ENCODE measurements at places on chromosomes 6 and 20.

DNA sequence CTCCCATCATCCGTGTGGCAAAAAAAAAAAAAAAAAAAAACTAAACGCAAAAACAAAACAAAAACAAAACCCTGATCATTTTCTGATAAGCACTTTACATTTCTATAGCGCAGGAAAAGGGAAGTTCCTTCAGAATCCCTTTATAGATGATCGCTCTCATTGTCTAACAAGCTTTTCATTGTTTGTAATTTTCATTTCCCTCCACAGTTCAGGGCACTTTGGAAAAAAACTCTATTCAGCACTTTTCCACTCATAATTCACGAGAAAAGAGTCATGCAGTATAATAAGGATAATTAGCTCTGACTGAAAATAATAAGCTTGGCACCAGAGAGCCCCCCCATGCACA lies 89.4 kb upstream of the ATXN1 start:
- no peak for DNase-seq

DNA sequence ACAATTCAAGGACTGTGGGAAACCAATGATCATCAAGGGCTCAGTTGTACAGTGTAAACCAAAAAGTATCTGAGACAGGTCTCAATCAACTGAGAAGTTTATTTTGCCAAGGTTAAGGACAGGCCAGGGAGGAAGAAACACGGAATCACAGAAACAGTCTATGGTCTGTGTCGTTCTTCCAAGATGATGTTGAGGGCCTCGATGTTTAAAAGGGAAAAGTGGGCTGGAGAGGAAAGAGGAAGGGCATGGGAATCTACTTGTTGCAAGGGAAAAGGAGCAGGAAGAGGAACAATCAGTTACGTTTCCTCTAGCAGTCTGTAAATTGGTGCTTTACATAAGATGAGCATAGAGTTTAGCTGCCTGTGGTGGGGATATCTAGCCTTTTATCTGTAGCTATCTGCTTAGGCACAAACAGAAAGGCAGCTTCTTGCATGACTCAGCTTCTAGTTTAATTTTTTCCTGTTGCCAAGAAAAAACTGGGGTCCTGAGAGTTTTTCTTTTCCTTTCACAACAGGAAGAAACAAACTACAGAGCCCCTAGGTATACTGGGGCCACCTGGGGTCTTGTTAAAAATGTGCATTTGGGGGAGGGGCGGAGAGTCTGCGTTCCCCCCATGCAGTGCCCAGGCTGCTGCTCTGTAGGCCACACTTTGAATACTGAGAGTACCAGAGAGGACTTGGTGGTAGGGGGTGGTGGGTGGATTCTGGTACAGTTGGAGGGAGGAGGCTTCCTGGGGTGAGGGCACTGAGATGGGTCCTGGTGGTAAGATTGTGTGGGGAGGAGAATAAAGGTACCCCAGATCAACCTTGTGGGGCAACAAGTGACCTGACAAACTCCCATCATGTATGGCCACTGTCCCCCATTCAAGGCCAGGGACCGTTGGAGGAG lies 35.3 kb upstream of the EZR start:
- no peak for DNase-seq

- DNase-seq, result peak; percentile 68
Measured at GRCh38 chr6:139124887-139125672, 9.8 kb upstream of the HECA start.

DNA sequence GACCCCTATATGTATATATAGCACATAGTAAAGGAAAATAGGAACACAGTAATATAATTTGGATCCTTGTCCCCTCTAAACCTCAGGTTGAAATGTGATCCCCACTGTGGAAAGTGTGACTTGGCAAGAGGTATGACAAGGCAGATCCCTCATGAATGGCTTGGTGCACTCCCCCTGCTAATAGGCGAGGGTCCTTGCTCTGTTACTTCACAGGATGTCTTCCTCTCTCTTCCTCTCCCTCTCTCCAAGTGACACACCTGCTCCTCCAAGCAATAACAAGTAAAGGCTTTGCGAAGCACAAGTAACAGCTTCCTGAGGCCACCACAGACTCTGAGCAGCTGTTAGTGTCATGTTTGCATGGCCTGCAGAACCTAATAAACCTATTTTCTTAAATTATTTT lies 16.4 kb downstream of the ROMO1 start:
- DNase-seq, result no peak

GRCh38 chr6:107493158-107494057 lies 3.5 kb downstream of the SOBP start:
- DNase-seq, result peak; percentile 76

DNA sequence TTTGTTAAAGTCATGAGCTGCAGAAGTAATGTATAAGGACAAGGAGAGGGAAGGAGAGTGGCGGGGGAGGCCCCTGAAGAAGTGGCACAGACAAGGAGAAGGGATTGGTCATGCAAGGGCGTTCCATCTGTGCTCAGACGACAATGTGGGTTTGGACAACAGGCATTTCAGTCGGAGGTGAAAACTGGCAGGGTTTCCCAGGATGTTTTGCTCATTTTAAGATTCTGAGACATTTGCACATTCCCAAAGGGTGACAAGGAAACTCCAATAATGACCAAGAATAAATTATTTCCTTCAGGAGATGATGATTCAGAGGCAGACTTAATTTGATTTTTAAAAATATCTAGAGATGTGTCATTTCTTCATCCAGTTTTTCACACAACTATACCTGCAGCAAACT lies 181.8 kb downstream of the HIVEP2 start:
- DNase-seq, result no peak

DNA sequence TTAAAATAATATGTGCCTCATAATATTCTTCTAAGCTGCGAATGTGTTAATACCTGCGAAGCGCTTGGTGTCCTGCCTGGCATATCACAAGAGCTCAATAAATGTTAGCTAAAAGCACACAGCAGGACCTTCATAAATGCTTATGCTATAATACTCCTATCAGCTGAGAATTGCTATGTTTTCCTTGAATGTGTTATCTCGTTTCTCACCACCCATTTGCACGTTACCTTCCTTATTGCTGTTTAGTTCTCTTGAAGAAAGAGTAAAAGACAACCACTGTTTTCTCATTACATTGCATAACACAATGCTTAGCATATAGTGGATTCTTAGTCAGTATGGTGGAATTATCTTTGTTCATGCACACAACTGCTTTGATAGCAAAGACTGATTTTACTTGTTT lies 76.6 kb downstream of the EDN1 start:
- no peak for DNase-seq

DNA sequence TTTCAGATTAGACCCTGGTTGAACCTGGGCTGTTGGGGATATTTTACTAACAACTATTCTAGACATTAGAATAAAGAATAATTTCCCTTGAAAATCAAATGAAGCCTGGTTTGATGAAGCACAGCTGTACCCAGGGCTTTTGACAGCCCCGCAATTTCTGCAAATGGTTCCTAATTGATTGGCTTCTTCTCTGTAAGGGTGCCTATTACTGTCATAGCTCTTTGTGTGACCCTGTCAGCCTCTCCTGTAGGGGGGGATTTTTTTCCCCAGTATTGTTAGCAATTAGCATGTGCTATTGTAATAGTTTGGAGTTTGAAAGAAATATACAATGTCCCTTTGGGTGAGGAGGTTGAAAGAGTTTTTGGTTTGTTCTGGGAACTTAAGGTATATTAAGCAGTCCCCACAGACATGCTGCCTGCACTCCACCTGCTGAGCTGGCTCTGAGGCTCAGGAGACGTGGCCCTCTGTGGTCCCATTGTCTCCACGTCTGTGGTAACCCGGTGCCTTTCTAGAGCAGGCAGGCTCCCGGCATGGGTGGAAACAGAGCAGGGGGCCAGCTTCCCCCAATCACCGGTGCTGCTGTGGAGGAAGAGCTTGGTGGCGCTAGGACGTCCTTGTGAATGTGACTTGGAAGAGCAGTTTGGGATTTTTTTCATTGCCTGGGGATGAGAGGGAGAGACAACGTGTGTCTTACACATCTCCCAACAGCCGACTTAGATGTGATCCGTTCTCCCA lies 47.3 kb upstream of the CLDN20 start:
- peak; percentile 16 for DNase-seq

DNA sequence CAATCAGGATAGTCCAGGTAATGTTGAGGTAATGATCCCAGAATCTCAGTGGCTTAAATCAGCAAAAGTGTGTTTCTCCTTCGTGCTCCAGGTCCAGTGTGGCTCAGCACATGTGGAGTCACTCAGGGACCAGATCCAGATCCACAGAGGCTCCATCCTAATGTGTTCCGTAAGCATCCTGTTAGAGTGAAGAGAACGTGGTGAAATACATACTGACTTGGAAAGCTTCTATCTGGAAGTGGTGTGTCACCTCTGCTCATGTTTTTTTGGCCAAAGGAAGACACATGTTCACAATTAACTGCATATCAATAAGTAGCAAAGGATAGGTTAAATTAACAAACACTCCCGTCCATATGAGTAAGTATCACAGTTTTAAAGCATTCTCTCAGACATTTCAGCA lies 26.8 kb upstream of the PREP start:
- DNase-seq, result no peak

- DNase-seq, result no peak
Measured at GRCh38 chr20:15925376-15925775, 647.9 kb downstream of the KIF16B start.

- no peak for DNase-seq
Measured at GRCh38 chr6:1438471-1438881, 49.1 kb downstream of the FOXF2 start.

Measured in NCI-H526 (cell line).